ENCODE measurements at places on chromosomes 11 and 22.
A peak's percentile ranks its signal among the peaks of the same experiment; 100 is the strongest.

DNA sequence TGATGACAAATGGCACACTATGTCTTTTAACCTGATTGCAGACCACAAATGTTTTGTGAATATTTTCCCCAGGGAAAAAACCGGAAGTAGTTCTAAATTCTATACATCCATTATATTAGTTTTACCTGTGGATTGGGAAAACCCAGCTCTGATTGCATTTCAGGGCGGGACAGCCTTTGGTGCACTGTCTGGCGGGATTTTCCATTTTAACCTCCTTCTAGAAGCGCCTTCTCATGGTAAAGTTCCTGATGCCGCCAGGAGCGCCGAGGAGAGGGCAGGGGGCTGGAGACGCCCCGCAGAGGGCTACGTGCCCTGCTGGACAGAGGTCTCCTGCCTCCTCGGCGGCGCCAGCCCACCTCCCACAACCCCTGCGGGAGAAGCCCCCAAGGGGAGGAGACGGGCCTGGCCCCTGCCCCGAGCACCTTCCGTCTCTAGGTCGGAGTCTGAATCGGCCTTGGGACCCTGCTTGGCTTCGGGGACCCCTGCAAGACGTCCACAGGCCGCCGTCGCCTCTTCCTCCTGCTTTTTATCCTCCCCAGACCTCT, 1.2 kb upstream of the P2RX6 start:
- DNase-seq: no peak

DNA sequence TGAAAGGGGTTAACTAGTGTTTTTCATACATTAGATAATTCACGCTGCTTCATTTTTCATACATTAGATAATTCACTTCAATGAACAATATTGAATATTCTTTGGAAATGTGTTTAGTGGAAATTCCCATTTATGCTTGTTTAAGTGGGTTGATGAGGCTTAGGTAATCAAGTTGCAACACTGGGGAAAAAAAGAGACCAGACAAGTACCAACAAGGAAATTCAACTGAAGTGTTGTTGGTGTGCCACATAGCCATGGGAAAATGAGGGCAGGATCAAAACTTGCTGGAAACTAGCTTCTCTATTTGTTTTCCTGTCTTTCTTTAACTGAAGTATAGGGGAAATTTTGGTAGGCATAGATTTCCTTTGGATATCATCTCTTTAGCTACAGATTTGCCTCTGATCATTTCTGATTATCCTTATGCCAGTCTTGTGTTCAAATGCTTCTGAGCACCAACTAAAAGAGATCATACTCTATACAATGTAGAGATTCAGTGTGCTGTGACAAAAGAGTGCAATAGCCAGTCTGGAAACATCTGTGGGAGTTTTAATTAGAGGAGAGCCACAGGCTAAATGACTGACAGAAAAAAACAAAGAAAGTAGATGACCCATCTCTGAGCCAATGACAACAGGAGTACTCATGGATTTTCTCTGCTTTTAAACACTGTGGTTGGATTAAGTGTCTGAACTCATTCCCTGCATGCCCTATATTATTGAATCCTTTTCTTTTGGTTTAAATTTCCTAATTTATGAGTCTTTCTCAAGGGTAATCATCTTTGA, 67.6 kb upstream of the CTSC start:
- DNase-seq: no peak

- no peak for DNase-seq
These were observed 48.5 kb downstream of the BRD1 start for GRCh38 chr22:49779211-49779610.

DNA sequence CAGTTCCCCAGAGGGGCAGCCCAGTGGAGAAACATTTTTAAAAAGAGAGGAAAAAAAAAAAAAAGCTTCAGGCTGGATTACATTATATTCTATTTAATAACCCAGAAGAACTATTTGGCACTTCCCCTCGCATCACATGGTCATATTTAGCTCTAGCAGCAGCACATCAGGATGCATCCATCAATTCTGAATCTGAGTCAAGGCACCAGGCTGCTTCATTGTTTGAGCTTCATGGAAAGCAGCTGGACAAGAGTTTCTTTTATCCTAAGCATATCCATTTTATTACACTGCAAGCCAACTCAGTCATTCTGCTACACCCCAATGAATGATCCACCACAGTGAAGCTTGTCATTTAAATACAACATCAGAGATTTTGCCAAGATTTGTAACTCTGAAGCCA, 10.0 kb downstream of the SPTY2D1 start:
- DNase-seq: no peak

DNA sequence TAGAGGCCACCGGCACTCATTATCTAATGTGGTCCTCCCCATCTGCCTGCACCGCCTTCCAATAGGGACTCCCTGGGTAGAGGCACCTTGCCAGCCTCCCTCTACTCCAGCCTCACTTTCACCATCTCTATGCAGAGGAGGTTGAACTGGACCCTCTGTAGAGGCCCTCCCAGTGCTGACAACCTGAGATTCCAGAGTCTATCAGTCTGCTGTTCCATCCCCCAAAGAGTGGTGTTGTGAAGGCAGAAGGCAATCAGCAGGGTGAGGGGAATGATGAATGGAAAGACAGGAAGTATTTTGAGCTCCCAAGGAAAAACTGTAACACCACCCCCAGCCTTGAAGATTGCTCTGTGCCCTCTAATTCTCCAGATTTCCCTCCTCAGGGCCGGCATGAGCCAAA, 77.9 kb downstream of the THAP12 start:
- DNase-seq: no peak

DNA sequence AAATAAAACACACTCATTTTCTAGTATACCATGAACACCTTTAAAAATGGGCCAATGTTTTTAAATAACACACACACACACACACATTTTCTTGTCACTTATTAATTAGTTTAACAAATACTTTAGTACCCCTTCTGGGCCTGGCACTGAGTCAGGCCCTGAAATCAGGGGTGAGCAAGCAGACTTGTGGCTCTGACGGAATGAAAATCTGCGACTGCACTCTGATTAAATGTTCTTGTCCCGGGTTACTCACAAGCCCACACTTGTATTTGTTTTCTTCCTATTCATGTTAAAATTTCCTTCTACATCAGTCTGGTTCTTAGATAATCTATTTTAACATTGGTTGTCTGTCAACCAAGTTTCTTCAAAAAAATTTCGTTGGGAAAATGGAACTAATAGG, 43.0 kb upstream of the PDGFD start:
- DNase-seq: no peak

- no peak for DNase-seq
These were observed 24.8 kb upstream of the SWAP70 start for GRCh38 chr11:9639099-9639498.

- no peak for DNase-seq
These were observed 31.9 kb upstream of the RTL6 start for GRCh38 chr22:44529827-44530523.

DNA sequence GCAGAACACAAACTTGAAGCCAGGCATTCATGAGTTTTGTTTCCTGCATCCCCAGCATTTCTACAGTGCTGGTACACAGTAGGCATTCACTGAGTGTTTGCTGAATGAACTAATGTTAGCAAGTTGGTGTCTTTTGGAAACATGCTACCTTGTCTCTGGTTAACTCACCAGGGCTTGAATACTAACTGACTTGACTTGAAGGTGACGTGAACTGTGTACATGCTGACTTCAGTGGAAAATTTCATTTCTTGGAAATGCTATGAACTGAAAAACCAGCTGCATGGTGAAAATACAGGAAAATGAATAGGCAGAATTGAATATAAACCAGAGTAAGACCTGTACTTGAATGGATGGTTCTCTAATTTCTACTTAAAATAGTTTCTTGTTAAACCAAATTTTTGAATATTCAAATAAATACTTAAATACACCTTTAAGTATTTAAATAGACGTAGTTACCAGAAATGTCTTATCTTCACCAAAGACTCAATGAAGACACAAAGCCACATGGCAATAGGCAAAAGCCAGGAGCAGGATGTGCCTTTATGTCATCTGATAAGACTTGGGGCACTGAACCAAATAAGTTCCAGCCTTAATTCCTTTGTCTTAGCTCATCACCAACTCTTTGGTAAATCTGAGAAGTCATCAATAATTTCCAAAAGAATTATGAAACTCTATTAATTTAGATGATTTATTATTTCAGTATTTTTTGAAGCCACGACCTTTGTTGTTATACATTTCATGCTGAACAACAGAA, 39.7 kb upstream of the POU2AF2 start:
- DNase-seq: no peak

- DNase-seq: no peak
These were observed 25.4 kb upstream of the MUC5B start for GRCh38 chr11:1197431-1197885.

GRCh38 chr11:2092956-2093412, 46.2 kb downstream of the IGF2 start:
- peak; percentile 11 for DNase-seq

GRCh38 chr11:61139387-61139786, 21.8 kb downstream of the VPS37C start:
- DNase-seq: no peak

GRCh38 chr11:9280655-9281301, 15.6 kb upstream of the DENND5A start:
- peak; percentile 78 for DNase-seq

DNA sequence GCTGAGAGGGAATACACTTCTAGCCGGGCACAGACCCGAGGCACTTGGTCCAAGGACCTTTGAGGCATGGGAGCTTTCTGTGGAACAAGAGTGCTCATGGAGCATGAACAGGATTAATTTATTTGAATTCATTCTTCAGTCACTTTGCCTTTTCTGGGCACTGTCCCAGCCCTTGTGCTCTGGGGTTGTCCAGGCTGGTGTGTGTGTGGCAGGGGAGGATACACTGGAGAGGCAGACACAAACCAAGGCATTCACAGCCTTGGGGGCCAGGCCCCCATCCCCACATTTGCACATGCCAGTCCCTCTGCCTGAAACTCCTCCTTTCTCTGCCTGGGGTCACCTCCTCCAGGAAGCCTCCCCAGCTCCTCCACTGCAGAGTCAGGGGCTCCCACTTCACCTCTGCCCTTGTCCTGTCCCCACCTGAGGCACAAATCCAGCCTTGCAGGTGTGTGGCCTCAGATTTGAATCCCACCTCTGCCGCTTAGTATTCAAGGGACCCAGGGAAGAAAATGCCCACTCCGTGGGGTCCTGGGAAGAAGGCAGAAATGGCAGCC, 55.5 kb downstream of the MYO7A start:
- DNase-seq: no peak

DNA sequence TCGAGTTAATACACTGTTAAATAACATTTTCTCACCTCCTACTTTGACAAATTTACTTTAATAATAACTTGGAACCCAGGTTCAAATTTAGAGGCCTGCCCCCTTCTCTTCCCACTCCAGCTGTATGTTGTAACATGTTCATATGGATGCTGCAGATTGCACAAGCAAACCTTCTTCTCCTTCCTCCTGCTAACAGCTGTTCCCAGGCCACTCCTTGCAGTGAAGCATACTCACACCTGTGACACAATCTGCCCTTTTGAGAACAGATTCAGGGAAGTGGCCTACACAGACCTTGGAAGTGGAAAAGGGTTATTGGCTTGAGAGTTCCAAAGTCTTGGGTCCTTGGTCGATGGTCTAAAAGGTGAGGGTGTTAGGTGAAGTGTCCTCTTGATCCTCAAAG, 131.9 kb downstream of the TEAD1 start:
- no peak for DNase-seq

DNA sequence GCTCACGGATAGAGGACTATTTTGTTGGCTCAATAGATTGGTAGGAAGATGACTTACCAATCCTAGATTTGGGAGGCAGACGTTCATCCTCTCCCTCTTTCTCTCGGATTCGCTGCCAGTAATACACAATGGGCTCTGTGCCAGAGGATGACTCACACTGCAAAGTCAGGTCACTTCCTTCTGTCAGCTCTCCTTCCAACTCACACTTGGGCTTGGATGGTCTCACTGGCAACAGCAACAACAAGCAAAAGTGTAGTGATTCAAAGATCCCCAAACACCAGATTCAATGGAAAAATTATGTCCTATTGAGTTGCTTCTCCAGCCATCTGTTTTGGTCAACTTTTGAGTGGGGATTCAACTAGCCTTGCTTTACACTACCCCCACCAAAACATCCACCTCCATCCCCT, 21.7 kb upstream of the HSPA8 start:
- DNase-seq: peak; percentile 4

GRCh38 chr11:76554767-76555166, 109.9 kb downstream of the EMSY start:
- no peak for DNase-seq

DNA sequence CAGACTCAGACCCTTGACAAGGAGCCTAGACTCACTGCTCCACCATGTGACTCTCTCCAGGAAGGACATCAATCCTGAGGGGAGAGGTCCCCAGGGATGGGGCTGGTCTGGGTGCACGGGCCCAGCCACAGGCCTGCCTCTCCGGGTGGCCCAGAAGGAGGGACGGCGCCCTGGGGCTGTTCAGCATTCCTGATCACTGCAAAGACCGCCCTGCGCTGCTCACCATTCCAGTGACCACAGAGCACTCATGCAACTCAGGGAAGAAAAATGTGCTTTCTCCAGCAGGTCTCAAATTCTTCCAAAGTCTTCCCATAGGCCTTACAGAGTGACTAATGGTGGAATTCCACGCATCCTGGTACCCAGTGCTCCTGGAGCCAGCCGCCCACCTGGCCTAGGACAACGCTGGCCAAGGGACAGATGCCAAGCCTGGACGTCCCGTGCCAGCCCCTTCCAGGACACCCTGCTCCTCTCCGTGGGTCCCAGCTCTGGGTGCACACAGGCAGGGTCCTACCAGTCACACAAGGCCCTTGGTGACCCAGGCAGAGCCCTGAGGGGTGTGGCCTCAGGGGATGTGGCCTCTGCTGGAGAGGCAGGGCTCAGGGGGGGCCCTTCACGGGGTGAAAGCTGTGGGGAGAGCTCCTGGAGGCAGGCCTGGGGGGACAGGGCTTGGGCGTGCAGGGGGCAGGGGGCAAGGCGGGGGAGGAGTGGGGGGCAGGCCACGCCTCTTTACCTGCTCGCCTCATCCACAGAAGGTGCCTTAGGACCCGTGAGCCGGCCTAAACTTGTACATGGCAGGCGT, 178.8 kb downstream of the IGLL1 start:
- DNase-seq: no peak

GRCh38 chr11:127075758-127076157, 75.2 kb upstream of the KIRREL3 start:
- DNase-seq: no peak

- peak; percentile 29 for DNase-seq
These were observed 125.2 kb downstream of the MICAL2 start for GRCh38 chr11:12235553-12235946.

DNA sequence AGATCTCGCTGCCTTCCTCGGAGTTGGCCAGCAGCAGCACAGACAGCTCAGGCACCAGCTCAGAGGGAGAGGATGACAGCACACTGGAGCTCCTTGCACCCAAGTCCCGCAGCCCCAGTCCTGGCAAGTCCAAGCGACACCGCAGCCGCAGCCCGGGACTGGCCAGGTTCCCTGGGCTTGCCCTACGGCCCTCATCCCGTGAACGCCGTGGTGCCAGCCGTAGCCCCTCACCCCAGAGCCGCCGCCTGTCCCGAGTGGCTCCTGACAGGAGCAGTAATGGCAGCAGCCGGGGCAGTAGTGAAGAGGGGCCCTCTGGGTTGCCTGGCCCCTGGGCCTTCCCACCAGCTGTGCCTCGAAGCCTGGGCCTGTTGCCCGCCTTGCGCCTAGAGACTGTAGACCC, 6.4 kb downstream of the PLA2G3 start:
- DNase-seq: no peak
